Activated T-cell treated with anti-CD3 and anti-CD28 coated beads, Interleukin-2, amount 50 U/mL, for 1 hour (primary cell): ENCODE measurements at places on chromosomes 16 and 17.
A peak's percentile ranks its signal among the peaks of the same experiment; 100 is the strongest.

DNA sequence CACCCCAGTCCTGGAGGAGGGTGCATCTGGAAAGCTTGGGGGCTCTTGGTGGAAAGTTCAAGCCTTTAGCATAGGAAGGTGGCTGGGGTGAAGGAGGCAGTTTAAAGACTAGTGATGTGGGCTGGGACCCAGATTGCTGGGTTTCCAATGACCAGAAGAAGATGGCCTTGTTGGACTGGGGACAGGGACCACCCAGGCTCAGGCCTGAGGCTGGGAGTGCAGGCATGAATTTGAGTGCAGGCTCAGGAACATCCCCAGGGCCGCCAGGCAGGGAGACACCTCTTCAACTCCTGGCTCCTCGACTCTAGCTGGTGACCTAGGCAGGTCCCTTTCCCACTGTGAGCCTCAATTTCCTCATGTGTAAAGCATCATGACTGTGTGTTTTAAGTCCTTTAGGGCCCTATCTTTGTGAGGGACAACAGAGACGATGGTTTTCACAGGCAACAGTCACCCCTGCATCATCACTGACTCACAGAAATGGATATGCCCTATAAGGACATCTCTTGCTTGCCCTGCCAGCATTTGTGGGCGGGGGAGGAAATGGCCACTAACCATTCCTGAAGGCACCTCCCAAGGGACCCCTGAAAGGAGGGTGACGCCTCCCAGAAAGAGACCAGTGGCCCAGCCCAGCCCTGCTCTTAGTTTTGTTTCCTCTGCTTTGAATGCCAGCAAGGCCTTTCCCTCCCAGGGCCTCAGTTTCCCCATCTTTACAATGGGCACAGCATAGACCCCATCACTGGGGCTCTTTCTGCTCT is 11.1 kb downstream of the NLRC5 start:
- peak; percentile 56 for DNase-seq

DNA sequence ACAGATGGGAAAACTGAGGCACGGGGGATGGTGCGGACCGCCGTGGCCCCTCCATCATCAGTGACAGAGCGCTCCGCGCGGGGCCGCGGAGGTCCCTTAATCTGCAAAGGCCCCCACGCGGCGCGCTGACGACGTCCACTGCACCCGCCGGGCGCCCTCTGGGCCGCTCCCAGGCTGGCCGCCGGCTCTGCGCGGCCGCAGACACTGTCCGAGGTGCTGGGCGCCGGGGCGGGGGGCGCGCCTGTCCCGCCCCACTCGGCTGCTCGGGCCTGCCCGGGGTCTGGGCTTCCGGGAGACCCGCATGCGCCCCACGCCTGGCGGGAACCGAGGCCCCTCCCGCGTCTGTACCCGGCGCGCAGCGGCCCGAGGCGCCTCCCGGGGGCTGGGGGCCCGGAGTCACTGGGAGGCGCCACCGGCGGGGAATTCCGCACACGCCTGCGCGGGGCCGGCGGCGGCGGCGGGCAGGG is 550 bp upstream of the RNF213 start:
- DNase-seq = peak; percentile 83

- DNase-seq = no peak
Measured at GRCh38 chr16:79347277-79347676, 253.3 kb downstream of the MAF start.

DNA sequence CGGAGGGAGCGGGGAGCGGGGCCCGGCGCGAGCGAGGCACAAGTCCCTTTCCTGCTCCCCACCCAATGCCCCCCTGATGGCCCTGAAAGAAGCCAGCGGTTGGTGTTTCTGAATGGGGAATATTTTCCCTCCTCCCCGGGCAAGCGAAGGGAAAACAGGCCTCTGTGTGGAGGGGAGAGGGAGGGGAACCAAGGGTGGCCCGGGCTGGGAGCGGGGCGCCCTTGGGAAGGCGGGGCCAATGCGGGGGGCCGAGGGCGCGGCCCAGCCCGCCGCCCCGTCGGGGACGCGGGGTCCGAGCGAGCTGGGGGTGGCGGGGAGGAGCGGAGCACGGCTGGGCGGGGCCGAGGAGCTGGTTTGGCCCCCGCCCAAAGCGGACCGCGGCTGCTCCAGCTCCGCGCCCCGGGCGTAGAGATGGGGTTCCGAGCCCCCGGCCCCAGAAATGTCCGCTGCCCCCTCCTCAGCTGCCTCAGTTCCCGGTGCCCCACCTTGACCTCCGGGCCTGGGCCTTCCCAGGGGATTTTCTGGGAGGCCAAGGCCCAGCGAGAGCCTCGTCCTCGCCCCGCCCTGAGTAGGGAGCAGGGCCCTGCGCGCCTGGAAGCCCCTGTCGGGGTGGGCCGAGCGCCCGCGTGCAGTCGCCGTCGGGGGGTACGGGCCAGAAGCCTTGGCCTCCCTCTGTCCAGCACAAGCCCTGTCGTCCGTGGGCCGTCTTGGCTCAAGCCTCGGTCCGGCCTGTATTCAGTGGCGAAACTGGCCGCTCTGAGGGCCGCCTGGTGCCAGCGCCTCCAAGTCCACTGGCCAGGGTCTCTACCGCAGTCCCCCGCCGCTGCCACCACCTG is 3.9 kb upstream of the HEXIM1 start:
- DNase-seq = no peak

DNA sequence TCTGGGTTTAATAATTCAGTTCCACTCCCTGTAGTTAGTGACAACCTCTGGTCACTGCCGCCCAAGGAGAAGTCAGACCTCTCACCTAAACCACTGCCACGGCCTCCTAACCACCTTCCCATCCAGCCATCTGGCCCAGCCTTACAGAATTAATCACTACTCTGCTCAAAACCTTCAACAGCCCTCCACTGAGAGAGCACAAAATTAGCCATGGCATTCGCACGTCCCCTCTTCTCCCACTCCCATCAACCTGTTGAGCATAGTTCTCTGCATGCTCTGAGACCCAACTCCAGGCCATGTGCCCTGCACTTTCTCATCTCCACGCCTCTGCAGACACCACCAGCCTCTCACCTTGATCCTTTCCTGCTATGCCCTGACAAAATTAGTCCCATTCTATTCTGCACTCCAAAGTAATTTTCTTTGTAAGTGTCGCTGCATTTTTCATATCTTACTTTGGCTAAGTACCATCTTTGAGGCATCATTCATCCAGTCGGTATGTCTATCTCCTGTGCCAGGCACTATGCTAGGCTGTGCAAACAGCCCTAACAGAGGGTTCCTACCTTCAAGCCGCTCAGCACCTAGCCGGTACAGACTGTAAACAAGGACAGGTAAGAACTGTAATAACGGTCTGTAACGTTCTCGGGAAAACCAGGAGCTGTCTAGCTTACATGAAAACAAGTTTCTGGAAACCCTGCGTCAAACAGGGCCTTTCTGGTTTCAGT is 963 bp downstream of the COPRS start:
- DNase-seq = no peak

- DNase-seq = peak; percentile 37
Measured at GRCh38 chr17:30600830-30601494, 123.8 kb downstream of the GOSR1 start.

GRCh38 chr17:51289696-51290111 is 29.4 kb downstream of the UTP18 start:
- no peak for DNase-seq

- DNase-seq = no peak
Measured at GRCh38 chr17:12242345-12242954, 221.8 kb downstream of the MAP2K4 start.

DNA sequence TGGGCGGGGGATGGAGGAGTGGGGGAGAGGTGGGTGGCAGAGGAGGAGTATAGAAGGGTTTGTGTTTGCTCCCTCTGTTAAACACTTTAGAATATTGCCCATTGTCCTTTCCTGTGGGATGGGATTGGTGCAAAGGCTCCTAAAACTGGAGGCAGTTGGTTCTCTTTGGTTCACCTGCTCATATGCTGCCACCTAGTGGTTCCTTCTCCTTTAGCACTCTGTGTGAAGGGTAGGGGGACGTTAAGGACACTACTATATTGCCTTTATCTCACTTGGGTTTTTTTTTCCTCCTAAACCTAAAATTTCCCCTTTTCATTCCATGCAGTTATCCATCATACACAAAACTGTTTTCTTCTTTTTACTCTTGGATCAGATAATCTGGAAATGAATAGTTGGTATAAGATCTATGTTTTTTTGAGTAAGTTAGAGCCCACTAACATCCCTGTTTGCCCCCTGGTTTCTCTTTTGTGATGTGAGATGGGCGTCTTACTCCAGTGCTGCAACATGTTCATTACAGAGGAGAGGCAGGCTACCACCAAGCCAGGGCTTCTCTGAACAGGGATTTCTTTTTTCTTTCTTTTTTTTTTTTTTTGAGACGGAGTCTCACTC is 23.8 kb downstream of the SNX11 start:
- DNase-seq = no peak

- DNase-seq = no peak
Measured at GRCh38 chr16:35736546-35736945, 2277.1 kb downstream of the TP53TG3F start.

DNA sequence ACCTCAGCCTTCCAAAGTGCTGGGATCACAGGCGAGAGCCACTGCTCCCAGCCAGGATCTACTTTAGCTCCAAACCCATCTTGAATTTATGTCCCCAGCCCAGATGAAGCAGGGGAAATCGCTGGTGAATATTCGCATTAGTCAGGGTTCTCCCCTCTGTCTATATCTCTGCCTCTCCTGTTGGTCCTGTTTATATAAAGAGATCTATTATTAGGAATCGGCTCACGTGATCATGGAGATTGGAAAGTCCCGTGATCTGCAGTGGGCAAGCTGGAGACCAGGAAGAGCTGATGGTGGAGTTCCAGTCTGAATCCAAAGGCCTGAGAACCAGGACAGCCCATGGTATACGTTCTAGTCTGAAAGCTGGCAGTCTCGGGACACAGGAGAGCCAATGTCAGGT is 382.8 kb downstream of the SEC14L1 start:
- no peak for DNase-seq

GRCh38 chr17:74466111-74466827 is at the start of gene CD300A:
Gene CD300A (plus strand): TSS chr17:74466634. CDS start chr17:74466704, 70 bp downstream.
- no peak for DNase-seq

GRCh38 chr16:17989255-17989654 is 347.3 kb downstream of the NPIPA8 start:
- no peak for DNase-seq

GRCh38 chr17:82966415-82966814 is 113.0 kb upstream of the METRNL start:
- no peak for DNase-seq
